Osteocyte (in vitro differentiated cells): ENCODE measurements at places on chromosomes 1 and 21. TPM values are rescaled to one million over a fixed set of nuclear protein-coding genes. Genes with fewer than 3 reads are reported as not detected.

GRCh38 chr1:32592943-32593342 lies 53.7 kb downstream of the ZBTB8A start:
- peaks cover 3% of the 10 kb centered on the region for H3K4me1 ChIP-seq
- no peak overlapping the region for H3K27ac ChIP-seq
- no peak overlapping the region for H3K4me3 ChIP-seq
- no peaks in the 10 kb centered on the region for H3K27me3 ChIP-seq
- H3K36me3 ChIP-seq: peaks cover 14% of the 10 kb centered on the region
- no peak for DNase-seq

DNA sequence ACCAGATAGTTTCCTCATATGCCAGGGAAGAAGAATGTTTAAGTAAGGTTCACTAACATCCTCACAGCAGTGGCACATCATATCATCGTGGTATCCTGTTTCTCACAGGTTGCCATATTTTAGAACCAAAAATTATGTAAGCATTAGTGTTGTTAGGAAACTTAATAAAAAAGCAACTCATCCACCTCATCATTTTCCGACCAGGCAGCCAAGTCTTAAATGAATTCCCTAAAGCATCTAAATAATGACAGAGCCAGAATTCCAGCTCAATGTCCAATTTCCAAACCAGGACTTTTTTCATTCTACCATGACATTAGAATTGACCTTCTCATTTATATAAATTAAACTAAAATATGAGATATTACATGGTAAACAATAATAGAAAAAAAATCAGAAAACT lies 272.7 kb downstream of the NTNG1 start:
- H3K27me3 ChIP-seq: no peaks in the 10 kb centered on the region
- no peaks in the 10 kb centered on the region for H3K36me3 ChIP-seq
- no peak overlapping the region for H3K27ac ChIP-seq
- no peak overlapping the region for H3K4me3 ChIP-seq

- H3K27ac ChIP-seq: no peak overlapping the region
- H3K4me1 ChIP-seq: peaks cover 1% of the 10 kb centered on the region
- peaks cover 23% of the 10 kb centered on the region for H3K36me3 ChIP-seq
- H3K27me3 ChIP-seq: no peaks in the 10 kb centered on the region
- no peak overlapping the region for H3K4me3 ChIP-seq
- no peak for DNase-seq
Observed at GRCh38 chr1:100924212-100924611, 28.3 kb downstream of the SLC30A7 start.

DNA sequence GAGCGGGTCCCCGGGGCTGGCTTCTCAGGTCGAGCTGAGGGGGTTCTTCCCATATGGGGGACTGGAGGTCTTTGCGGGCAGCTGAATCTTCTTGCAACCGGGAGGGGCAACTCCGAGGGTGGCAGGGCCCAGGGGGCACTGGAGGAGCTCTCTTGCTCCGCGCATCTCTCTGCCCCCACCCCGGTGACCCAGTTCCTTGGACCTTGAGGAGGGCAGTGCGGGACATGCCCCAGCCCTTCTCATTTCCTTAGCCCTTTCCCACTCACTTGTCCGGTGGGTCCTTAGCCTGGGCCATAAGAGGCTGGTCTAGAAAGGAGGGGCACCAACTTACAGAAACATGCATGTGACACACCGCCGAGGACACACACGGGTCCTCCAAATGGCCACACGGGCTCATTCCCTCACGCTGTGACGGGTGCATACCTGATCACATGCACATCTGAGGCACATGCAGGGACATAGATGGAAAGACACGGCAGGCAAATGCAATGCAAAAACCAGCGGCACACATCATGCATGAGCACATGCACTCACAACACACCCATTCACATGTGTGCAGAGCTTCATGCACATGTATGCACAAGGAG lies 630 bp downstream of the HPCA start:
- no peak overlapping the region for H3K27ac ChIP-seq
- peaks cover 47% of the 10 kb centered on the region for H3K27me3 ChIP-seq
- peaks cover 6% of the 10 kb centered on the region for H3K4me1 ChIP-seq

The ZNF672 gene
- total RNA-seq: 21.1 and 24.1 TPM in 2 replicates

The TNFRSF8 gene
- not detected in 2 replicates for total RNA-seq

DNA sequence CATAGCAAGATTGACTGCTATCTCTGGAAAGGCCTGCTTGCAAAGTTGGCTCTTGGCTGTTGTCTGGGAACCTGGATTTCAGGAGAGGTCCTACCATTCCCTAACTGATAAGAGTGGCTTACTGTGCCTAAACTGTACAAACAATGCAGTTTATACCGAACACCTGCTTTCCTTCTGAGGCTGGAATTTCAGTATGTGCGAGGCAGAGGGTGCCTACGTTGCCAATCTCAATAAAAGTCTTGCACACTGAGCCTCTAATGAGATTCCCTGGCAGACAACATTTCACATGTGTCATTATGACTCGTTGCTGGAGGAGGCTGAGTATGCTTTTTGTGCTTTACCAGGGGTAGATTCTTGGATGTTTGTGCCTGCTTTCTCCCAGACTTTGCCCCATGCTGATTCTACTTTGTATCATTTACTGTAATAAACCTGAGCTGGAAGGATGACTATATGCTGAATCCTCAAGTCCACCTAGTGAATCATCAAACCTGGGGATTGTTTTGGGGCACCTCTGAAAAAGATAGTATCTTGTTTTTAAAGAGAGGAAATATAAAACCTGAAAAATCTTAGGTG lies 58.9 kb upstream of the GNG4 start:
- peaks cover 32% of the 10 kb centered on the region for H3K36me3 ChIP-seq
- no peaks in the 10 kb centered on the region for H3K27me3 ChIP-seq
- H3K27ac ChIP-seq: no peak overlapping the region
- no peak overlapping the region for H3K4me3 ChIP-seq
- peaks cover 14% of the 10 kb centered on the region for H3K4me1 ChIP-seq

DNA sequence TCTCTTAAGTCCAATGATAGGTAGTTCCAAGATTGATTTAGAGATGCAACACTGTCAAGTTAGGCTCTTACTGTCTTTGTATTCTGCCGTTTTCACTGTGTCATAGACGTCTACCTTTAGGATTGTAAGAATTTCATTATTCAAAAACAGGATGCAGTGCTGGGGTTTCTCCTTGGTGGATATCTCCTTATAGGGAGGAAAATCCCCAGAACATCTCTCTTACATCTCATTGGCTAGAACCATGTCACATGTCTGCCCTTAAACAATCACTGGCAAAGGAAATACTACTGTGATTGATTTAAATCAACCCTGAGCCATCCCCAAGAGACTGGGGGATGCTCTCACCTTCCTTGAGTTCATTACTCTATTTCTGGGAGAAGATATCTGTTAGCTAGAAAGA lies 10.9 kb upstream of the FUBP1 start:
- peaks cover 10% of the 10 kb centered on the region for H3K4me1 ChIP-seq
- peaks cover 18% of the 10 kb centered on the region for H3K36me3 ChIP-seq
- H3K27me3 ChIP-seq: no peaks in the 10 kb centered on the region
- no peak for DNase-seq
- H3K27ac ChIP-seq: no peak overlapping the region

- H3K4me3 ChIP-seq: no peak overlapping the region
- no peak for DNase-seq
- H3K4me1 ChIP-seq: peaks cover 19% of the 10 kb centered on the region
- no peaks in the 10 kb centered on the region for H3K27me3 ChIP-seq
Observed at GRCh38 chr1:32997381-32997891, 32.8 kb upstream of the RNF19B start.

GRCh38 chr1:203283597-203283996 lies 21.7 kb upstream of the BTG2 start:
- H3K36me3 ChIP-seq: no peaks in the 10 kb centered on the region
- H3K27me3 ChIP-seq: no peaks in the 10 kb centered on the region
- no peak overlapping the region for H3K4me3 ChIP-seq
- H3K4me1 ChIP-seq: peaks cover 31% of the 10 kb centered on the region

DNA sequence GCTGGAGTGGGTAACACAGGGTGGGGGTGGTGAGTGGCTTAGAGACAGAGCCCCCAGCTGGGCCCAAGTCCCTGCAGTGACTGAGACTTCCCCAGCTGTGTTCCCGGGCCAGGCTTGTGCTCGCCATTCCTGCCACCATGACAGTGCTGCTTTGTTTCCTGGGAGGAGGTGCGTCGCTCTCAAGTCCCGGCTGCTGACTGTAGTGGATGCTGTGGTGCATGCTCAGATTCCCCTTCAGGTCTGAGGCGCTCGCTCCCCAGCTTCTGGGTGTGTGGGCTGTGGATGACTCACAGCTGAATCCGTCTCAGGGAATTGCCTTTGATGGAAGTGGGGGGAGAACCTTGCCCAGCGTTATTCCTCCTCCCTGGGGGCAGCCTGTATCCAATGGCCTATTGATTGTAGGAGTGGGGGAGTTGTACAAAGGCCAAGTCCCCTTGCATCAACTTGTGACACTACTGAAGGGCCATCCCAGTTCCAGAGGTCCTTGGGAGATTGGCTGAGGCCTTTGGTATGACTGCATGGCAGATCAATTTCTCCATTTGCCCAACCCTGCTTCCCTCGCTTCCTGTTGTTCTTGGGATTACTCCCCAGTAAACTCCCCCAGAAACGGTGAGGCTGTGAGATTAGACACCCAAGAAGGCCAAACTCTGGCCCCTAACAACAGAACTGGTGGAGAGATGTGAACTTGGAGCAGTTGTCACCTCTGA lies 17.8 kb upstream of the POU3F1 start:
- no peak overlapping the region for H3K27ac ChIP-seq
- no peak overlapping the region for H3K4me3 ChIP-seq
- H3K36me3 ChIP-seq: no peaks in the 10 kb centered on the region
- H3K27me3 ChIP-seq: peaks cover 22% of the 10 kb centered on the region

The FCRL5 gene
- total RNA-seq: not detected in 2 replicates

DNA sequence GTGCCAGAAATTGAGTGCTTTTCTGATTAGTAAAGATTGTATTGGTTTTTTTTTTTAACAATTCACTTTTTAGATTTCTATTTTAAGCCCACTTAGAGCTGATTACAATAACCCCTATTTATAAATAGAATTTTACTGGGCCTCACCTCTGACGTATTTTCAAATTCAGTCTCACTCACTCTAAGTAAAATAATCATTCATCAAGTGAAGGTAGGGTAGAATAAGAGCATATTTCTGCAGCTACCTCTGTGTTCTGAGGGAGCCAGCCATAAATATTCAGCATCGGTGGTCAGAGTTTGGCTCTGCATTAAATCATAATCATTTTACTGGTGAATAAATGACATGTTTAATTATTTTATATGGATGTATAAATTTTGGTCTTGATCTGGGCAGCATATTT lies 95.8 kb upstream of the UBE2U start:
- no peaks in the 10 kb centered on the region for H3K36me3 ChIP-seq
- H3K4me3 ChIP-seq: no peak overlapping the region
- no peaks in the 10 kb centered on the region for H3K4me1 ChIP-seq
- no peaks in the 10 kb centered on the region for H3K27me3 ChIP-seq

The RO60 gene
- 97.4 and 104 TPM in 2 replicates for total RNA-seq

The TFAP2E gene
- 0.35 and 0.57 TPM in 2 replicates for total RNA-seq

DNA sequence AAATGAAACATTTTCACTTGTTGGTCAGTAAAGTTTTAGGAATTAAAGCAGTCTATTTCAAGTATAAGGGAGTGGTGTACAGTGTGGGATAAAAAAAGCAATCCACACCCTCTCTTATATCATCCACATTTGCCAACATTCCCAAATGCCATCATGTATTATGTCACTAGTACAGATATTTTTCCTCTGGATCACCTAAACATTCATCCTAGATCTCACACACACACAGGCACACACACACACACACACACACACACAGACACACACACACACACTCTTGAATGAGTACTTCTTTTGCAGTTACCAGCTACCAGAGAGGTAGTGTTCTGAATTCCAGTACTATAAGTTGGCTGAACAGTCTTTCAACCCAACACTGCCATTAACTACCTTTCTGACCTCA lies 1369.1 kb upstream of the ADGRL4 start:
- H3K4me3 ChIP-seq: no peak overlapping the region
- no peak for DNase-seq
- no peaks in the 10 kb centered on the region for H3K36me3 ChIP-seq

- H3K27ac ChIP-seq: peak overlapping the region; percentile 90
- DNase-seq: no peak
- H3K36me3 ChIP-seq: peaks cover 11% of the 10 kb centered on the region
- H3K4me1 ChIP-seq: peaks cover 20% of the 10 kb centered on the region
- H3K27me3 ChIP-seq: no peaks in the 10 kb centered on the region
Observed at GRCh38 chr1:8510041-8510823, 192.3 kb downstream of the SLC45A1 start.

- H3K4me3 ChIP-seq: peak overlapping the region; percentile 72
- H3K27ac ChIP-seq: peak overlapping the region; percentile 71
- no peaks in the 10 kb centered on the region for H3K27me3 ChIP-seq
- H3K36me3 ChIP-seq: no peaks in the 10 kb centered on the region
- H3K4me1 ChIP-seq: peaks cover 46% of the 10 kb centered on the region
- DNase-seq: no peak
Observed at GRCh38 chr1:6485168-6486101, 6.0 kb downstream of the PLEKHG5 start.

DNA sequence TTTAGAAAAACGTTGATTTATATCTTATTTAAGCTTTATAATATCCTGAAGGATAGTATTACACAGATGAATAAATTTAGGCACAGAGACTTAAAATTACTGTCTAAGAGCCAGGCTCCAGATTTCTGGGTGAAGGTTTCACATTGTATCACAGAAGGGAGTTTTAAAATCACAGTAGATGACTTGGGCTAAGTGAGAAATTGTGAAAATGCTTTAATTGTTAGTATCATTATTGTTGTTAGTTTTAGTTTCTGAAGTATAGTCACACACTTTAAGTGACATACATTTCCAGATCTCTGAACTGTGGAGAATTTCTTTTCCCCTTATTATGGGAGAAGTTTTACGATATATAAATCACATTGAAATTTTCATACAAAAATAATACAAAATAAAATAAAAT lies 83.5 kb downstream of the NDUFS5 start:
- peaks cover 31% of the 10 kb centered on the region for H3K4me1 ChIP-seq
- H3K36me3 ChIP-seq: no peaks in the 10 kb centered on the region
- H3K27ac ChIP-seq: peak overlapping the region; percentile 50
- no peak overlapping the region for H3K4me3 ChIP-seq
- no peaks in the 10 kb centered on the region for H3K27me3 ChIP-seq
- DNase-seq: no peak

DNA sequence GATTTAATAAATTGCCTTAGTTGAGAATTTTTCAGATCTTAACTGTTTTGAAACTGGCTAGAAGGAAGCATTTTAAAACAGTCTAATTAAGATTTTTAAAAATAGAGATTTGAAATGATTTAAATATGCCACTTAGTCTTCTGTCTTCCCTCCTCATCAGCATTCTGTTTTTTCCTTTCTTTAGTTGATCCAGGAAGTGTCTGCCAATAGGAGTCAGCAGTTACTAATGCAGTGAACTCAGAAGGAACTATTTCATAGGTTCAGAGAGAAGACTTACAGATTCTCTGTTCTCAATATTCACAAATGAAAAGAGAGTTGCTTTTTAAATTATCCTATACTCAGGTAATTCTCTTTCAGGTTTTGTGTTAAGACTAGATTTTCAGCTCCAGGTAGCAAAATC lies 84.5 kb downstream of the RPS6KC1 start:
- peaks cover 45% of the 10 kb centered on the region for H3K4me1 ChIP-seq
- no peak overlapping the region for H3K4me3 ChIP-seq
- peak overlapping the region; percentile 25 for H3K27ac ChIP-seq
- no peak for DNase-seq

GRCh38 chr1:161359291-161359690 lies 8.4 kb downstream of the CFAP126 start:
- no peak overlapping the region for H3K27ac ChIP-seq
- no peaks in the 10 kb centered on the region for H3K4me1 ChIP-seq
- H3K27me3 ChIP-seq: no peaks in the 10 kb centered on the region
- peaks cover 28% of the 10 kb centered on the region for H3K36me3 ChIP-seq
